ENCODE measurements at places on chromosomes 16 and 17.

DNA sequence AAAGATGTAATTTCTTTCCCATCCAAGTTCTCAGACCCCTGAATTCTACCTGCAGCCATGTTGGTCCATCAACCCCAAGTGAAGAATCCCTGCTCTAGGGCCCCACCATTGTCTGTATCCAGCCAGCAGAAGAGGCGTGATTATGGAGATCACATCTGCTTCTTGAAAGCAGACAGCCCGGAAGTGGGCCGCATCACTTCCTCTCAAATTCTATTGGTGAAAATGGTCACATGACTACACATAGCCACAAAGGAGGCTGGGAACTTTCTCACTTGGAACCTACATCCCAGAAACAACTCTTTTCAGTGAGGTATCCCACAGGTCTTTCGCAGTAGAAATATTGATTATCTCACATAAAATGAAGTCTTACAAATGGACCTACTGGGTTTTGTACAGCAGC is 40.1 kb downstream of the IL4R start:
- DNase-seq = no peak

DNA sequence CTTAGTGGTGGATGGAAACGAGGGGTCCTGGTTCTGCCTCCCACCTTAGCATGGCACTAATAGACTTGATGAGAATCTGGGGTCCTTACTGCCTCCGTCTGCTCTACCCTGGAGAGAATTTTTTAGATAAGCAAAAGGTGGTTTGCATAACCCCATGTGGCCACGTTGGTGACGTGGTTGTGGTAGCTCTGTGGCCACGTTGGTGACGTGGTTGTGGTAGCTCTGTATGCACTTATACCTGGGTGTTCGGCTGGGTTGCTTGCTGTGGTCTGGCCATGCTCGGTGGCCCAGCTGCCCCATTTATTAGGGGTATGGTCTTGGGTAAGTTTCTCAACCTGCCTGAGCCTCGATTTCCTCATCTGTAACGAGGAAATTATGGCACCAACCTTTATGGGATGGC is 13.0 kb downstream of the SPIRE2 start:
- DNase-seq = no peak

- DNase-seq = no peak
These were observed 46.4 kb upstream of the ZFHX3 start for GRCh38 chr16:73094371-73094770.

- peak; percentile 99 for DNase-seq
These were observed 30.9 kb upstream of the SEC14L1 start for GRCh38 chr17:77109764-77110359.

DNA sequence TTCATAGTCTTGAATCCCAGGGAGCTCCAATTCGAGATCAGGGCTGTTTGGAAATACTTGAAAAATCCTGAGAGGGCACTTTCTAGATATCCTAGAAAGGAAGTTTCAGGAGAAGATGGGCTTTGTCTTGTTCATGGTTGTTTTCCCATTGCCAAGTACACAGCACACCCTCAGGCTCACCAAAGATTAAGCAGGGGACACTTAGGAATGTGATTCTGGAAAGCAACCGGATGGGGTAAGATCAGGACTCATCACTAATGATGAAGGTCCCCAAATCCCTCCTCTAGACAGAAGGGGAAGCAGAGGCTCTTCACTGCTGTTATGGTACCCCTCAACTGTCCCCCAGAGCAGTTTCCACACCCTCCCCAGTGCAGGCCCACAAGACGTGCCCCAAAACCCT is 40.7 kb downstream of the VAC14 start:
- no peak for DNase-seq
